ENCODE measurements at places on chromosomes 1 and 21.

DNA sequence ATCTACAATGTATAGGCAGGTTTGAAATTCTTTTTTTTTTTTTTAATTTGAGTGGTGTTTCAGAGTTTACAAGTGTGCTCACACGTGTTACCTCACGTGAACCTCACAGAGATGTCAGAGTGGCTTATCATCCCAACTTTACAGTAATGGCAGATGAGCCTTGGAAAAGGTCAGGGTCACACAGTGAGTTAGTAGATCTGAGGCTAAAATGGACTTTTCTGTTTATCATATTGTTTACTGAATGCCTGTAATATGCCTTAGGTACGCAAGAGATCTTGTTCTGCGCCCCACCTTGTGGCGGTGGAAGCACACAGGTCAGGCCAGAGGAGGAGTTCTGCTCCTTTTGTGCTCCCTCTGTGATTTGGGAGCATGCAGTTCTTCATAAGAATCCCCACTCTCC is 80.0 kb downstream of the DYRK1A start:
- DNase-seq = no peak

DNA sequence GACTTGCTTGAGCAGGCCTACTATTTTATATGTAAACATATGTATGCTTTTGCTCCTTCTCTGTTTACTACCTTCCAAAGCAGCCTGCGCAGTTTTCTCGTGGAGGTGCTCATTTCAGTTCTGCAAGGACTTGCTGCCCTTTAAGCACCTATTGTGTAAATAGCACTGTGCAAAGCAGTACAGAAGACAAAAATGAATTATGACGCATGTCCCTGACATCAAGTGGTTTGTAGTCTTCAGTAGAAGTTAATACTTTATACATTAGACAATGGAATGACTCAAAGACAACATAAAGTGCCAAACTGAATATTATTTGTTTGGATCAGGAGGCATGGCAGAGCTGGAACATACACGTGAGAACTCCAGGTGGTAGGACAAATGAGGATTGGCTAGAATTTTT is 611.7 kb downstream of the LMO4 start:
- DNase-seq = no peak

GRCh38 chr1:246198115-246198816 is 308.8 kb downstream of the SMYD3 start:
- no peak for DNase-seq

GRCh38 chr1:26921126-26921539 is 410 bp upstream of the NUDC start:
- DNase-seq = no peak

- no peak for DNase-seq
Observed at GRCh38 chr1:93702111-93702827, 20.6 kb upstream of the BCAR3 start.

GRCh38 chr21:32727687-32728455 is at the start of gene SYNJ1:
TSS of gene SYNJ1 (minus strand) at chr21:32728013. CDS start at chr21:32726895, 1,118 bp downstream.
- DNase-seq = peak; percentile 98

Measured in HEK293T (cell line).